ENCODE measurements at places on chromosomes 6 and 20.
A peak's percentile ranks its signal among the peaks of the same experiment; 100 is the strongest.

- DNase-seq, result no peak
Observed at GRCh38 chr6:169171951-169172350, 81.7 kb downstream of the THBS2 start.

DNA sequence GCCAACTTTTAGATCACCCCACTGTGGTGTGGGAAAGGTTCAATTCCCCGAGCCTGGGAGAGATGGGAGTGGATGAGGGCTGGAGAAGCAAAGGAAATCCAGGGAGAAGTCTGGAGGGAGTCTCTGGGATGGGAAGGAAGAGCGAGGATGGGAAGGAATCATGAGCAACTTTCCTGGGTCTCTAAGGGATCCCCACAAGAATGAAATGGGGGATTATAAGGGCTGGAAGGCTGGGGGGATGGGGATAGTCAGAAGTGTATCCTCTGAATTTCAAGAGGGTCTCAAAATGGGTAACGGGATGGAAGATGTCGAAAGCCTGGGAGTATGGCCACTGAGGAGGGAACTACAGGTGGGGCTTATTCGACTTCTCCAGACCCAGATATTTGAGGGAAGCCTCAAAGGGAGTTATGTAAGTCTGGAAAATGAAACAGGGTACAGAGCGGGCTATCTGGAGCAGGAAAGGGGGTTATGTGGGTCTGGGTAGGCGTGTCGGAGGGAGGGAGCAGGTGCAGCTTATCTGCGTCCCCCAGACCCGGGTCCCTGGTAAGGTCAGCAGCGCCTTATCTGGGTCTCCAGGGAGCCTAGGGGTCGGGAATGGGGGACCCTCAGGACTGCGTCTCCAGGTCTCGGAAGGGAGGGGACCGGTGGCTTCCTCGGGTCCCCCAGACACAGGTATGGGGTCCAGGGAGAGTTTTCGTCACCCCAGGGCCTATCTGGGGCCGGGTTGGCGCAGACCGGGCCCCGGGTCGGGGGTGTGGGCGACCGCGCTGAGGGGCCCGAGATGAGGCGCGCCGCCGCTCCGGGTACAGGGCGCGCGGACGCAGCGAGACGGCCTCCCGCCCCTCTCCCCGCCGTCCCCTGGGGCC lies 550 bp downstream of the PLAGL2 start:
- DNase-seq, result no peak

GRCh38 chr20:18615020-18615650 lies 27.3 kb downstream of the DTD1 start:
- no peak for DNase-seq

DNA sequence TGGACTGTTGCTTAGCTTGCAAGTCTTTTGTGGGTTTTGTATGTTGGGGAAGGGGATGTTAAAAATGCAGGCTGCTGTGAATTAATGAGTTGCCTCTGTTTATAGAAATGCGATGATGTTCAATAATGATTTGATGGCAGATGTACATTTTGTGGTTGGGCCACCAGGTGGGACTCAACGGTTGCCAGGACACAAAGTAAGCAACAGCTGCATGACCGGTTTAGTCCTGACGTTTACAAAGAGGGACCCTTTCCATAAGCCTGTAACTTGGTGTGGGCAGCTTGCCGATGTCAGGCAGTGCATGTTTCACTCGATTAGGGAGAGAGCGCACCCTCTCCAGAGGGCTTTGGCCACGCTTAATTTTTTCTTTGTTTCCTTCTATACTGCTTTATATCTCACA lies 1.3 kb downstream of the BTBD3 start:
- DNase-seq, result peak; percentile 72

DNA sequence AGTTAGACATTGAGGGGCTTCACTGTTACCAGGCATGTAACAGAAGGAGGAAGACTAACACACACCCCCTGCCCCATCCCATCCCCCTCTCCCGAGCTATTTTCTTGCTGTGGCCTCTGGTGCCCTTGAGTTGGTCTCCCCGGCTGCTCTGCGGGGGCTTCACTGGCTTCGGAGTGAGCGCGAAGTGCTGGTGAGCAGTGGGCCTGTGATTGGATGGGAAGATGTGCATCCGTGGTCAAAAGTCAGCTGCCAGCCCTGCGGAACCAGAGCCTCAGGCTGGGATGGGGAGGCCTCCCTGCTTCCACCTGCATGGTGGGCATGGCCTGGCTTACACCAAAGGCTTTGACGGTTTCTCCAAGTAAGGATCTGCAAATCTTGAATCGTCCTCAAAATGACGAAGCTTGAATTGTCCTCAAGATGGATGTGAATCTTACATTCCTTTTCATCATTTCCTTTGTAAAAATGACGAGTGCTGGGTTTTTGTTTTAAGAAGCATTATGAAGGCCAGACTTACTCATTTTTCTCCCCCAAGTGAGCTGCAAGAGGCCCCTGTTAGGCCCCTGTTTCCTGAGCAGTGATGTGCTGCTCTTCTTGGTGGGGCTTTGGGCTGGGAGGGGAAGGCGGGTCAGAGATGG lies 23.7 kb downstream of the SPATA2 start:
- no peak for DNase-seq
